ENCODE measurements at places on chromosomes 1 and 21. TPM values are rescaled to one million over a fixed set of nuclear protein-coding genes. Genes with fewer than 3 reads are reported as not detected.

The F11R gene
- total RNA-seq = 30.2 TPM

The CAPN8 gene
- total RNA-seq = 0.84 TPM

- H3K4me3 ChIP-seq = no peak overlapping the region
- DNase-seq = no peak
- no peaks in the 10 kb centered on the region for H3K4me1 ChIP-seq
- no peak overlapping the region for H3K27ac ChIP-seq
- no peaks in the 10 kb centered on the region for H3K36me3 ChIP-seq
- peaks cover 2% of the 10 kb centered on the region for H3K27me3 ChIP-seq
Measured at GRCh38 chr21:38930066-38930465, 124.3 kb downstream of the ETS2 start.

GRCh38 chr1:183027791-183028190, 4.6 kb downstream of the LAMC1 start:
- peaks cover 16% of the 10 kb centered on the region for H3K27me3 ChIP-seq
- H3K4me1 ChIP-seq = peaks cover 9% of the 10 kb centered on the region
- H3K36me3 ChIP-seq = no peaks in the 10 kb centered on the region
- H3K27ac ChIP-seq = no peak overlapping the region
- H3K4me3 ChIP-seq = no peak overlapping the region

DNA sequence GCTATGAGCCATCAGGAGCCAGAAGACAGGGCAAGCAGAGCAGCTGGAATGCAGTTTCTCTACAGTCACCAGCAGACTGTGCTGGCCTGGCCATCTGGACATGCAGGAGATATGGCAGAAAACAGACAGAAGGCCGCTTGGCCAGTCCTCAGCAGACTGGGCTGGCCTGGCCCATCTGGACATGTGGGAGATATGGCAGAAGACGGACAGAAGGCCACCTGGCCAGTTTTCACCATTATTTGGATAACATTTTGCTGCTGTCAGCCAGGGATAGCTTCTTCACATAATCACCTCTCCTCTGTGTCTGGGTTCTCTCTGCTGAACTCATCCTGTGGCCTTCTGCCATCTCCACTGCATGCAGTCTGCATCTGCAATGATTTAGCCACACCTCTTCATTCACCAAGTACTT, 25.0 kb upstream of the CACYBP start:
- peaks cover 39% of the 10 kb centered on the region for H3K36me3 ChIP-seq
- no peak for DNase-seq
- no peak overlapping the region for H3K27ac ChIP-seq
- H3K27me3 ChIP-seq = no peaks in the 10 kb centered on the region
- no peak overlapping the region for H3K4me3 ChIP-seq
- H3K4me1 ChIP-seq = peaks cover 11% of the 10 kb centered on the region

GRCh38 chr21:44630440-44630839, 3.5 kb downstream of the KRTAP10-9 start:
- peak overlapping the region; percentile 26 for H3K27ac ChIP-seq
- peaks cover 52% of the 10 kb centered on the region for H3K4me1 ChIP-seq
- no peaks in the 10 kb centered on the region for H3K36me3 ChIP-seq
- no peak overlapping the region for H3K4me3 ChIP-seq
- peak; percentile 28 for DNase-seq

DNA sequence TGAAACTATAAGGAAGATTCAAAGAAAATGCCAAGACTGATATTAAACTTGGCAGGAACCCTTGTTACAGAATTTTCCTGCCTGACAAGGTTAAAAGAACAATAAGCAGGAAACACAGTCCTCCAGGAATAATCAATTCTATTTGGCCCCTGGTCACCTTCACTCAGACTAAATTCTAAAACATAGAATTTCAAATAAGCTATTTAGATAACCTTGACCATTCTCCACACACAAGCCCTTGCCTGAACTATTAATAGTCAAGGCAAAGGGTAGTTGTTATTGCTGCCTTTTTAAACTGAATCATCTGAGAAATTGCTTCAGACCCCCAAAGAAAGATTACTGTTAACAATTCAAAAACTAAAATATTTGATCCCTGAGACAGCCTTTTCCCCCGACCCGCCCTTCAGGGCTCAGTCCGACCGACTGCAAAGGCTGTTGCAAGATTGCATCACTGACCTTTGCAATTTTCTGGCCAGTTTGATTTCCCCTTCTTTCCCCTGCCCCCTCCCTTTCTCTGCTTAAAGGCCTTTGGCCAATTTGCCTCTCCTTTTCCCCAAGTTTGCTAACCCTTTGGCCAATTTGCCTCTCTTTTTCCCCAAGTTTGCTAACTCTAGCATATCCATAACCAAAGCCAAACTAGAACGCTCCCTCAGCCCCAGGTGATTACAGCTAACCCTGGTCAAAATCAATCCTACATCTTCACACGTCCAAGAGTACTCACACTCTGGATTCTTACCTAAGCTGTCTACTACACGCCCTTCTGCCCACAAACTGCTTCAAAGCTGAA, 1.4 kb upstream of the G0S2 start:
- peaks cover 18% of the 10 kb centered on the region for H3K27me3 ChIP-seq
- no peak overlapping the region for H3K27ac ChIP-seq
- no peak overlapping the region for H3K4me3 ChIP-seq
- no peak for DNase-seq

Measured in natural killer cell (primary cell).